A673 (cell line): ENCODE measurements at places on chromosomes 3 and 15. TPM values are rescaled to one million over a fixed set of nuclear protein-coding genes. Genes with fewer than 3 reads are reported as not detected.

DNA sequence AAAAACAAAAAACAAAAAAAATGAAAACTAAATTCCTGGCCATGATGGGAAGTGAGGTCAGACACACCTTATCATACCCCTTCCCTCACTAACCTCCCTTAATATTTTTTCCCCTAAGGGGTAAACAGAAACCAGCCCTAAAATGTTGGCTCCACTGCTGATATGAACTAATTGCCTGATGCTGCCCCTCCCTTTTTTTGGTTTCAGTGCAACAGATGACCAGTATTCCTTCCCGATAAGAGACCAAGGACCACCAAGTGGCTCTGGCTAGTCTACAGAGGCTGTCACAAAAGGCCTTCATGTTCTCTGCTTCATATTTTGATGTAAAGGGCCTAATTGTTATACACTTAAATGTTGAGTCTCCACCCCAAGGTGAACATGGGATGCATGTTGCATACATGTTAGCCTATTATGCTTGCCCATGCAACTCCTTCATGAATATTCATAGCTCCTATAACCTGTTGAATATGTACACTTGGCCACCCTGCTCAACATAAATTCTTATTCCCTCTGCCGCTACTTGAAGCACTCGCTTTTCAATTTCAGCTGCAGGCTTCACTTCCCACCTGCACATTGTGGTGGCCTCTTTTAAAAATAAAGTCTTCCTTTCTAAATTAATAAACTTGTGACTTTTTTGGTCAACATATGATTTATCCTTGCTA is 12.3 kb upstream of the STAC start:
- DNase-seq, result no peak
- H3K4me1 ChIP-seq, result no peaks in the 10 kb centered on the region
- H3K4me3 ChIP-seq, result no peak overlapping the region
- no peaks in the 10 kb centered on the region for H3K36me3 ChIP-seq
- H3K27me3 ChIP-seq, result no peaks in the 10 kb centered on the region

- H3K27ac ChIP-seq, result no peak overlapping the region
- no peaks in the 10 kb centered on the region for H3K27me3 ChIP-seq
- H3K4me3 ChIP-seq, result no peak overlapping the region
- DNase-seq, result no peak
Observed at GRCh38 chr3:180421221-180421620, 180.7 kb upstream of the TTC14 start.

GRCh38 chr15:75178171-75178937 is 23.3 kb upstream of the C15orf39 start:
- no peaks in the 10 kb centered on the region for H3K36me3 ChIP-seq
- no peak overlapping the region for H3K4me3 ChIP-seq
- H3K27ac ChIP-seq, result no peak overlapping the region
- no peak for DNase-seq

- H3K4me1 ChIP-seq, result peaks cover 6% of the 10 kb centered on the region
- DNase-seq, result no peak
- H3K27me3 ChIP-seq, result no peaks in the 10 kb centered on the region
- no peak overlapping the region for H3K27ac ChIP-seq
Observed at GRCh38 chr3:168820810-168821415, 725.2 kb upstream of the GOLIM4 start.

DNA sequence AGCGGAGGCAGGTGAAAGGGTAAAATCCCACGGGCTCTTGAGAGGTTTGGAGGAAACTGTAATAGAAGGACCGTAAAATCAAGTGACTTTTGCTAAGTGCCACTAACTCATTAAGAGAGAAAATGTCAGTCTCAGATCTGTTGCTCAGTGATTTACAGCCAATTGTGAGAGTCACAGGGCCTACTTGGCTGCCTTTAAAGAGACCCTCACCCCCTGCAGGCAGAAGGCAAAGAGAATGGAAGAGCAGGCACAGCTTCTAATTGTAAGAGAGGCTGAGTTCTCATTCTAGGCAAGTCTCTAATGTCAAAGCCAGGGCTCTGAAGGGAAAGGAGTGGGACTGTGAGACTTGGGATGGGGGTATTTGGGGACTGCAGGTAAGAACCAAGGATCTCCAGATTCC is 9.3 kb upstream of the SYNM start:
- no peaks in the 10 kb centered on the region for H3K4me1 ChIP-seq
- H3K4me3 ChIP-seq, result no peak overlapping the region
- no peaks in the 10 kb centered on the region for H3K36me3 ChIP-seq

Gene CHRD
- 0.06 and 0.57 TPM in 2 replicates for total RNA-seq
